Hepatocyte (in vitro differentiated cells): ENCODE measurements at places on chromosomes 1 and 21. TPM values are rescaled to one million over a fixed set of nuclear protein-coding genes. Genes with fewer than 3 reads are reported as not detected.

SLC22A15 gene
- polyA plus RNA-seq, result 3.1 and 3.4 TPM in 2 replicates

KPRP gene
- not detected in 2 replicates for polyA plus RNA-seq

IGSF9 gene
- 22.5 and 25.4 TPM in 2 replicates for polyA plus RNA-seq

DNA sequence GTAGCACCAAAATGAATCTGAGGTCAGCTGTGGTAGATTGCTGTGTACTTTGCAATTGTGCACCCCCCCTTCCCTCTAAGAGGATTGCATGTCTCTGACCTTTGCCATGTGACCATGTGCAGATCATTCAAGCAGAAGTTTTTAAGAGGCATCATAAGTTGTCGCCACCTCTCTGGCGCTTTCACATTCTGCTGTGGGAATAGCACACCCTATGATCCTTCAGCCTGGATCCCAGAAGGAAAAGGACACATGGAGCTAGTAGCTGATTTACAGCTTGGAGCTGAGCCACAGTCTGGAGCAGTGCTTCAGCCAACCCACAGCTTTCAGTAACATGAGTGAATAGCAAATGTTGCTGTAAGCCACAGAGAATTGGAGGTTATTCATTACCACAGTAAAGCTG, 158.5 kb downstream of the TSEN15 start:
- DNase-seq, result peak; percentile 19

DNA sequence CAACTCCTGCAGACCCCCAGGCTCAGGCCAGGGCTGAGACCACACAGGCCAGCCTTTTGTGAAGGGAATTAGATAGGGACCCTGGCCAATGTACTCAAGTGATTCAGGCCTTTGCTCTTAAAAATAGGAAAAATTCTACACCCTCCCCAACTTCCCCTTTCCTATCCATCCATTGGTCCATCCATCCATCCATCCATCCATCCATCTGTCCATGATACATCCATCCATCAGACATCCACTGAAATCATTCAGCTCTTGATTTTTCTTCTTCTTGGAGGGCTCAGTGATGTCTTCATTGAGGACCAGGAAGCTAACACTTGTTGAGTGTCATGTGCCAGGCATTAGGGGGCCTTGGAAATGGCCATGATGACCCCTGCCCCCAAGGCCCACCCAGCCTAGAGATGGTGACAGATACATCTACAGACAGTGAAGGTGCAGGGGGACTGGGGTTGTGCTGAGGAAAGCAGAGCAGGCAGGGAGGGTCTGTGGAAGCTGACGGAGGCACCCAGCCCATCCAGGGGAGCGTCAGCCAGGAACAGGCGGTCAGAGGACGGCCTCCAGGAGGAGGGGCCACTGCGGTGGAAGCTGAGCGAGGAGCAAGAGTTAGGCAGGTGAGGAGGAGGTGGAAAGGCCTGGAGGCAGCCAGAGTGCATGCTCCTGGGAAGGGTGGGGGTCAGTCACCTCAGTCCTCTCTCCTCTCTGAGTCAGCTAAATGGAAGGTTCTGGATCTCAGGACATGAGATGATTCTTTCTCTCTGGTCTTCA, 81.9 kb downstream of the EPHB2 start:
- no peak for DNase-seq

DNA sequence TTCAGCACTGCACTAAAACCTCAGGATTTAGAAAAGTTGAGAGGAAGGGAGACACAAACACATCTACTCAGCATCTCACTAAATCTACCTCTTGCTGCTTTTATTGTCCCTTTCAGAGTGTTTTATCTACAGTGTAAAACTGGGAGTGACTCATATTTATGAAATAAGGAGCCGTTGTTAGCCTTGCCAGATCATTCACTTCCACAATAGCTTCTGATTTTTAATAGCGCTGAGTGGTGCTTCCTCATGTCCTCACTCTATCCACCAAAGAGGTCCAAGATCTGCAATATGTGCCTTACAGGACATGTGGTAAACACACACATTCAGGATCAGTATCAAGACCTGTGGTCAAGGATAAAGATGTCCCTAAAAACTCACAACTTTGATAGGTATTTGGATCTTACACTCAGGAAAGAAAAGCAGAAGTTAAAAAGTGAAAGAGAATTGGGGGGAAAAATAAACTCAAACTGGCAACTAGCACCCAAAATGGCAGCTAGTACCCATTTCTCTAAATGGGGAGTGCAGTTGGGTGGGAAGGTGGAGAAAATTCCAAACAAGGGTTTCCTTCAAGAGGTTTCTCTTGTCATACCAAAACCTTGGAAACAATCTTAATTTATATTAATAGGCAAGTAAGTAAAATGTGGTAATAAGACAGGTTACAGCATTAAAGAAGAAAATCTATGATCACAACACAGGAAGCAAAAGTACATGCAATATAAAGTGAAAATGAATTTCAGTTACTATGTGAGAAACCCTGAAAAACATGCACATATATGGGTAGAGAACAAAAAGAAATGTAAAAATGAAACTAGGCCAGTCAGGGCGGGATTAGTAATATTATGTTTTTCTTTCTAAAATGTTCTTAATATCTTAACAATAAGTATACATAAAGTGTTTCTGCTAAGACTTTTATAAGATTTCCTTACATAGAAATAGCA, 15.9 kb downstream of the DUSP10 start:
- no peak for DNase-seq

GRCh38 chr1:25568090-25568833, 24.9 kb downstream of the LDLRAP1 start:
- peak; percentile 64 for DNase-seq

- no peak for DNase-seq
Measured at GRCh38 chr1:193537266-193538002, 351.0 kb upstream of the B3GALT2 start.

- DNase-seq, result no peak
Measured at GRCh38 chr1:231684356-231685244, 58.0 kb downstream of the DISC1 start.

DNA sequence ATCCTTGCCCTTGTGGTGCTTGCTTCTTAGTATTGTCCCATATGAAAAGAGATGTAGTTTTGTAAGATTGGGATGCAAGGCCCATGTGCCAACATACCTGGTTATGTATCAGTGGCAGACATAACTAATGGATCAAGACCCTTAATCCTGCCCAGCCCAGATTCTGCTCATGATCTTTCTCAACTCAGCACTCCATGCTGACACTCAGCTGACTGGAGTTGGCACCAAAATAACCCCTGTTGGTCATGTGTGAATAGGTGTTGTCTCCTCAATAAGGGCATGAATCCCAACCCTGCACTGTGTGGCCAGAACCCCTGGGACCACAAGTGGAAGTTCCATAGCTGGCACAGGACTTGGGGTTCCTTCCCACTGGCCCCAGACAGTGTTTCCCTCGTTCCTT, 13.9 kb upstream of the CNR2 start:
- DNase-seq, result no peak
